ENCODE measurements at places on chromosomes 1 and 21. TPM values are rescaled to one million over a fixed set of nuclear protein-coding genes. Genes with fewer than 3 reads are reported as not detected.

The RGS1 gene
- 12.0 TPM for total RNA-seq

The CLDN17 gene
- not detected for total RNA-seq

The CD2 gene
- total RNA-seq: 305 TPM

The EFNA1 gene
- 1.9 TPM for total RNA-seq

The ERRFI1 gene
- 1.0 TPM for total RNA-seq
